ENCODE measurements at places on chromosomes 7 and 10.

GRCh38 chr10:44975431-44976331 lies 2.9 kb downstream of the DEPP1 start:
- no peak for DNase-seq

- no peak for DNase-seq
These were observed 29.5 kb downstream of the JCAD start for GRCh38 chr10:30029872-30030256.

GRCh38 chr7:94401428-94401814 lies 6.7 kb downstream of the COL1A2 start:
- DNase-seq: no peak

DNA sequence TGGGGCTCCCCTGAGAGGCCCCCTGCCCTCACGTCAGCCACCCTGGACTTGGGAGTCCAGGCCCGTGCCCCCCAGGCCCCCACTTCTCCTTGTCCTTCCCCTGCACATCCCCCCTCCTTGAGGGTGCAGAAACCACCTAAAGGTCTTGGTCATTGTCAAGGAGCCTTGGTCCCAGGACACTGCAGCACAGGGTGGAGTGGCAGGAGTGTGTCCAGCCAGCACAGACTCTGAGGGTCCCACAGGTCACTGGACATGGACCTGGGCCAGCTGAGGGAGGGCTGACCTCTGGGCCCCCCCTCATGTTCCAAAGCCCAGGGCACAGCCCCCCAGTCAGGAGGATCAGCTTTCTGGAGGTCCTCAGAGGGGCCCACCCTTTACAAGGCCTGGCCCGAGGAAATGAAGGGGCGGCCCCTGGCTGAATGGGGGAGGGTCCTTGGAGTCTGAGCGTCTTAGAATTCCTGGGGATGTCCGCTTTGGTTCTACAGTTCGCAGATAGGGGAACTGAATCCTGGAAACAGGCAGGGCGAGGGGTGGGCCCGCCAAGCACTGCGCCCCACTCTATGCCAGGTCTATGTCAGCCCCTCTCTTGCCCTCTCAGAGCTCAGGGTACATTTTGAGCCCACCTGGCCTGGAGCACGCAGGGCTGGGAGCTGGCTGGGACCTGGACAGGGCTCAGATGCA lies 54.0 kb downstream of the PWWP2B start:
- no peak for DNase-seq

DNA sequence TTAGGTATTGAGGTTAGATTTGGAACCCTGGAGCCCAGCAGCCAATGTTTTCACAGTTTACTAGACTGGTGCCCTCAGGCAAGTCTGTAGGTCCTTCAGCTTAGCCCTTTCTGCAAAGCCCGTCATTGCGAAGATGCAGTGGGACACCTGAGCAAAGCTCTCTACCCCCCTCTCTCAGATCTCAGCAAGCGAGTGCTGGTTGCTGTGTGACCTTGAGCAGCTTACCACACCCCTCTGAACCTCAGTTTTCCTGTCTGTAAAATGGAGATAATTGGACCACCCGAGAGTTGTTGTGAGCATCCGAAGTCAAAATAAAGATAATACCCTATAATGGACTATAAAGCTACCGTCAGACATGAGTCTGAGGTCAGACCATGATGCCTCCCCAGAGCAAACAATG lies 3.7 kb downstream of the NPC1L1 start:
- DNase-seq: no peak

GRCh38 chr10:71088054-71088453 lies 124.3 kb upstream of the UNC5B start:
- no peak for DNase-seq

GRCh38 chr7:4958477-4959301 lies at the start of gene MMD2:
Gene MMD2, minus strand, starts transcription at chr7:4959187. Its CDS starts 170 bp downstream, at chr7:4959017.
- DNase-seq: no peak

DNA sequence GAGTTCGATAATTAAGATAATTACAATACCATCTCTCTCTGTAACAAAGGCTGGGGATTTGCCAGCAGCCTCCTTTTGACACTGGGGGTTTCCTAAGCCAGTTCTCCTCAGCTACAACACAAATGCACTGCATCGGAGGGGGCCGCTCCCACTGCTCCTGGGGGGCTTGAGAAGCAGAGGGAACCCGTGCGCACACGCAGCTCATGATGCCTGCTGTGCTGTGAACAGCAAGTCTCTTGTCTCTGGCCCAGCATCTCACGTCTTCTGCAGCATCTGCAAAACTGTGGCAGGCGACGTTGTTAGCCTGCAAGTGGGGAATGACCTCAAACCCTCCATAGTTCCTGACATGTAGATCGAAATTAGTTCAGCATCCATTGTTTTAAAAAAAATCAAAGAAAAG lies 5.5 kb downstream of the VIPR2 start:
- no peak for DNase-seq

DNA sequence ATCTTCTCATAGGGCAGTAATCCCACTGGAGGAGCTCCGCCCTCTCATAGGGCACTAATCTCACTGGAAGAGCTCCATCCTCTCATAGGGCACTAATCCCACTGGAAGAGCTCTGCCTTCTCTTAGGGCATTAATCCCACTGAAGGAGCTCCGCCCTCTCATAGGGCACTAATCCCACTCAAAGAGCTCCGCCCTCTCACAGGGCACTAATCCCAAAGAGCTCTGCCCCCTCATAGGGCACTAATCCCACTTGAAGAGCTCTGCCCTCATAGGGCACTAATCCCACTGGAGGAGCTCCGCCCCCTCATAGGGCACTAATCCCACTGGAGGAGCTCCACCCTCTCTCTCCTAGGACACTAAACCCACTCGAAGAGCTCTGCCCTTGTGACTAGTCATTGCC lies 3.4 kb upstream of the FUOM start:
- no peak for DNase-seq

DNA sequence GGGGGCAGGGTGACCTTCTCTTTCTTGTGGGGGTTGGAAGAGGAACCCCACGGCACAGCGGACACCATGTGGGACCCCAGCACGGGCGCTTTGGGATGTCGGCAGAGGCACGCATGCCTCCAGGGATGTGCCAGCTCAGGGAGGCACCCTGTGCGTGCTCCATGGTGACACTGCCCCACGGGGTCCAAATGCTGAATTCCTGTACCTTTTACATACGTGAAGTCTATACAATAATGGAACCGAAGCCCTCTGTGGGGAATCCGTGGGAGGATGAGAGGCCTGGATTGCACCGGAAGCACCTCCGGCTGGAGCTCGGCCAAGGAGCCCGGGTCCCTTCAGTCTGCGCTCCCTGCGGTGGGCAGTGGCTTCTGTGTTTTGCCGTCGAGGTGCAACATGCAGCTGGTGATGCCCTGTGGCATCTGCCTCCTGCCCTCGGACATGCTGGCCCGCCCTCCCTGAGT lies 524.3 kb downstream of the DNAJB6 start:
- no peak for DNase-seq

GRCh38 chr7:99822731-99823718 lies 4.8 kb upstream of the CYP3A43 start:
- DNase-seq: no peak

GRCh38 chr10:50946991-50947781 lies 61.8 kb upstream of the A1CF start:
- no peak for DNase-seq

GRCh38 chr10:11204351-11204942 lies 186.8 kb downstream of the CELF2 start:
- DNase-seq: no peak

DNA sequence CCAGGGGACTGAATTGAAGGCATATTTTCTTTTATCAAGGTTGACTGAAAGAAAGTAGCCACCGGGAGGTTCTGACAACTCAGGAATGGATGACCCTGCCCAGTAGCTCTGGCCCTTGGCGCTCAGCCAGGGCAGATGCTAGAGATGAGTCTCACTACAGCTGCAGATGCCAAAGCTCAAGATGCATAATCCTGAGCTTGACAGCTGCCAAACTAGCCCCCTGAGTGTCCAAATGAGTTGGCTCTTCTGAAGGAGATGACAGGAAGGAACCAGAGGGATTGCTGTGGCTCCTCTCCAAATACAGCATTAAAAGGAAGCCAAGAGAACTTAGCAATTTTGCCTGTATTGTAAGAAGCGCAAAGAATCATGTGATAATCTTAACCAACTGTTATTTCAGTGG lies 78.4 kb downstream of the NXPH1 start:
- DNase-seq: no peak

- DNase-seq: no peak
These were observed 72.8 kb downstream of the CAMK1D start for GRCh38 chr10:12422189-12422588.

DNA sequence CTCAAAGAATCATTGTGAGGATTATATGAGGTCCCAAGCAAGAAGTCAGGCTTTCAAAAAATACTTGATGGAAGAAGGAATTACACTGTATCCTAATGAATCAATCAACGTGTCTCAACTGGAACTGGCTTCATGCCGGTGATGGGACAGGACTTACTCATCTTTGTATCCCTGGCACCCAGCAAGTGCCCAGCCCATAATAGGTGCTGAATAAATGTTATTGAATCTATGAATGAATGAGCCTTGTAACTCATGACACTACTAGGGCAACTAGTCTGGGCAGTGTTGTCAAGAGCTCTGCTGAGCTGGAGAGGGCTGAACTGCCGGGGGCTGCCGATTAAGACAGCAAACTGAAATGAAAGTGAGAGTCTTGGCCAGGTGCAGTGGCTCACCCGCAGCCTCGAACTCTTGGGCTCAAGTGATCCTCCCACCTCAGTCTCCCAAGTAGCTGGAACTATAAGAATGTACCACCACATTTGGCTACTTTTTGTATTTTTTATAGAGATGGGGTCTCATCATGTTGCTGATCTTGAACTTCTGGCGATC lies 87.2 kb upstream of the KIF5B start:
- DNase-seq: no peak

- no peak for DNase-seq
These were observed 68.8 kb upstream of the GRB10 start for GRCh38 chr7:50851451-50851850.

Measured in BJ (cell line).